ENCODE measurements at places on chromosomes 1 and 21.
A peak's percentile ranks its signal among the peaks of the same experiment; 100 is the strongest.

- no peaks in the 10 kb centered on the region for H3K36me3 ChIP-seq
- peaks cover 20% of the 10 kb centered on the region for H3K27me3 ChIP-seq
- no peak overlapping the region for H3K27ac ChIP-seq
- H3K4me3 ChIP-seq, result peak overlapping the region; percentile 88
- DNase-seq, result peak; percentile 59
- H3K4me1 ChIP-seq, result peaks cover 58% of the 10 kb centered on the region
Measured at GRCh38 chr1:225882694-225883615, 775 bp upstream of the TMEM63A start.

- no peak overlapping the region for H3K4me3 ChIP-seq
- no peaks in the 10 kb centered on the region for H3K36me3 ChIP-seq
- no peak for DNase-seq
- H3K27ac ChIP-seq, result peak overlapping the region; percentile 50
- H3K4me1 ChIP-seq, result peaks cover 18% of the 10 kb centered on the region
Measured at GRCh38 chr1:233034836-233035235, 84.4 kb downstream of the NTPCR start.

DNA sequence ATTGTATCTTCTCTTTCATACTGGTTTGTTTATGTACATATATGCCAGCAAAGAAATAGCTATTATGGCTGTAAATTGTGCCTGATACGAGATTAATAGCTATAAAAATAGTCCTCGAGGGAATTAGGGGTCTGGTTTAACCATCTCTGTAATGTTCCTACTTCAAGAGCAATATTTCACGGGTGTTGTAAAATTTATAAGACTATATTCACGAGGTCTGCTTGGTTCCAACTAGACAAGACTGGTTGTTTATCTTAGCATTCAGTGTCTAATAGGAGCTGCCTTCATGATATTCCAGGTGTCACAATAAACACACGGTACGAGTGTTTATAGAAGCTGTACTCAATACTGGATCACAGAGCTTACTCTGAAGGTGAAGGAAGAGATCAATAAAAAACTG lies 389.9 kb downstream of the SIPA1L2 start:
- peaks cover 22% of the 10 kb centered on the region for H3K4me1 ChIP-seq
- H3K27me3 ChIP-seq, result peaks cover 4% of the 10 kb centered on the region
- no peak for DNase-seq
- no peak overlapping the region for H3K4me3 ChIP-seq

DNA sequence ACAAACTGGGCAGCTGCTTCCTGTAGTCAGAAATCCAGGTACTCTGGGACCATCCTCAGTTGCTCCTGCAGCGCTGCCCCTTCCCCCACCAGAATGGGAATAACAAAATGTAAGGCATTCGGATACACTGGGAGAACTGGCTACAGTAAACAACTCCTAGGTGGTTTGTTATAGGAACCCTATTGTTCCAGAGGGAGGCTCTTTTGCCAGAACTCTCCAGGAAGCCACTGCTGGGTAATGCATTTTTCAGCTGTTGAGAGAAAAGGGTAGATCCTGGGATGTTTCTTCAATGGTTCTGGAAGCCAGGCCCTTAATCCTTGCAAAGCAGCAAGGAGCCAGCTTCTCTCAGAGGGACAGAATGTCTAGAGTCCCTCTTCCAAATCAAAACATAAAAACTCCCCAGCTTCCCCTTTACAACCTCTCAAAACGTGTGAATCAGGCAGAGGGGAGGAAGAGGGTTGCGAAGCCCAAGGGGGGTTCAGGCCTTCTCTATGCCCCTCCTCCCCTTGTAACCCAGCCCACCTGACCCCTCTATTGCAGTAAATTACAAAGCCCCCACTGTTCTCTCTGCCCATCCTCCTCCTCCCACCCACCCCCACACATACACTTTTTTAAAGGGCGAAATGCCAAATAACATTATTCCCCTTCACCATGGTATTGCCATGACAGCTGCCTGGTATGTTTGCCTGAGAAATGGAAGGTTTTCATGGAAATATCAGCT lies 29.1 kb downstream of the PLPP3 start:
- DNase-seq, result no peak
- H3K27me3 ChIP-seq, result no peaks in the 10 kb centered on the region
- H3K36me3 ChIP-seq, result peaks cover 10% of the 10 kb centered on the region
- peaks cover 61% of the 10 kb centered on the region for H3K4me1 ChIP-seq

DNA sequence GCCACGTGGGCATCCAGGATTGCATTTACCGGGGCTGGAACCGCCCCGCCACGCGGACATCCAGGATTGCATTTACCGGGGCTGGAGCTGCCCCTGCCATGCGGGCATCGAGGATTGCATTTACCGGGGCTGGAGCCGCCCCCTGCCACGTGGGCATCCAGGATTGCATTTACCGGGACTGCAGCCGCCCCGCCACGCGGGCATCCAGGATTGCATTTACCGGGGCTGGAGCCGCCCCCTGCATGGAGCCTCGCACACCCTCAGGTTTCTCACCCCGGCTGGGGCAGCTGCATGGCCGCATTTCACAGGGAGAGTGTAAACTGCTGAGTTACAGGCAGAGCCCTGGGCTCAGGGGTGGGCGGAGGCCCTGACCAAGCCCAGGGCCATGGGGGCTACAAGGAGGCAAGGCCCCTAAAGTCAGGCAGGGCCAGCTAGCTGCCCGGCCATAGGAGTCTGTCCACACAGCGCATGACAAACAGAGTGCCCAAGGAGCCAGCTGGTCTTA lies 166.8 kb upstream of the ARHGEF16 start:
- no peaks in the 10 kb centered on the region for H3K36me3 ChIP-seq
- no peak overlapping the region for H3K4me3 ChIP-seq
- peaks cover 15% of the 10 kb centered on the region for H3K4me1 ChIP-seq
- no peak overlapping the region for H3K27ac ChIP-seq

DNA sequence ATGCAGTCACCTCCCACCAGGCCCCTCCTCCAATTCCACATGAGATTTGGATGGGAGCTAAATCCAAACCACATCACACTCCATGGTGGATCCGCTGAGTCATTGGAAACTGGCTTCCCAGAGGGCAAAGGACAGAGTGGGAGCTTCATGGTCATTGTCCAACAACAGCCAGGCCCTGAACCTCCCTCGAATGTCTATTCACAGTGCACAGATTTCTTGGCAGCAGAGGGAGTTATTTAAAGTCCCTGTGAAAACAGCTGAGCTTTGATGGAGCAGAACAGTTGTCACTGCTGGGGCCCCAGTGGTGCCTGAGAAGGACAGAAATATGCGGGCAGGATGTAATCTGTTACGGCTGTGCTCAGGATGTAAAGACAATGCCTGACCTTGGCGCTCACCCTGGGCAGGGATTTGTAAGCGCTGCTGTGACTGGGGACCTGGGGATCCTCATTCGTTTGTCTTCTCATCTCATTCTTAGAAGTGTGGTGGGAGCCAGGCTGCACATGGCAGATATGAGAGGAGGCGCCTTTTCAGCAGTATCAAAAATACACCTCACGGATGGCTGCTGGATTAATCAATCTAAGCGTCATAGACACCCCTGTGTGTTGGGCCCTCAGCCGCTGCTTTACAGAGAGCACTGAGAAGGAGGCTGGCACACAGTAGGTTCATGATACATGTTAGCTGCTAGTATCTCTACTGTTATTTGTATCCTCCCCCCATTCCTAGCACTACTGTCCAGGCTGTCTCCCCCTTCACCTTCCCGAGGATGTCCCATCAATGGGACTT lies 439.4 kb downstream of the PTPRU start:
- H3K4me3 ChIP-seq, result no peak overlapping the region
- peak overlapping the region; percentile 49 for H3K27ac ChIP-seq
- no peak for DNase-seq
- peaks cover 4% of the 10 kb centered on the region for H3K27me3 ChIP-seq
- H3K36me3 ChIP-seq, result no peaks in the 10 kb centered on the region
- peaks cover 59% of the 10 kb centered on the region for H3K4me1 ChIP-seq

DNA sequence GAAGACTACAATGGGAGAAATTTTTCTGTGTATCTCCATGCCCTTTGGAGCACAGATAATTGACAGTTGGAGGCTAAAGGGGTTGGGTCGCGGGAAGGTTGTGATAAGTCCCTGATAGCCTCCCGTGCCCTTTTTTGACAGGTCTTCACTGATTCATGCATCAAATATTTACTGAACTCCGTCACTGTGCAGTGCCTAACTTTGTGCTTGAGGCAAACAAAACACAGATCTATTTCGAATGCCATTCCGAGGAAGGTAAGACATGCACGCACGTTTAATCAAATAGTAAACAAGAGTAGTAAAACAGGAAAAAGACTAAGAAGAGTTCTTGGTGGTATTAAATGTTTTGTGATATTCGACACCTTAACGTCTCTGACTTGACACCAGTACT lies 494 bp upstream of the PIP5K1A start:
- no peak for DNase-seq
- H3K27me3 ChIP-seq, result peaks cover 20% of the 10 kb centered on the region
- peaks cover 43% of the 10 kb centered on the region for H3K4me1 ChIP-seq
- H3K27ac ChIP-seq, result peak overlapping the region; percentile 44

GRCh38 chr1:186799689-186800054 lies 29.1 kb upstream of the PLA2G4A start:
- no peaks in the 10 kb centered on the region for H3K4me1 ChIP-seq
- H3K36me3 ChIP-seq, result no peaks in the 10 kb centered on the region
- H3K4me3 ChIP-seq, result no peak overlapping the region
- H3K27me3 ChIP-seq, result peaks cover 4% of the 10 kb centered on the region
- H3K27ac ChIP-seq, result no peak overlapping the region

- no peak overlapping the region for H3K4me3 ChIP-seq
- H3K27me3 ChIP-seq, result peaks cover 9% of the 10 kb centered on the region
- no peaks in the 10 kb centered on the region for H3K36me3 ChIP-seq
- DNase-seq, result peak; percentile 95
- H3K4me1 ChIP-seq, result peaks cover 39% of the 10 kb centered on the region
Measured at GRCh38 chr21:43810505-43811261, 21.3 kb downstream of the RRP1 start.

GRCh38 chr1:194795917-194796593 lies 1609.6 kb upstream of the B3GALT2 start:
- no peak overlapping the region for H3K27ac ChIP-seq
- DNase-seq, result no peak
- H3K4me3 ChIP-seq, result no peak overlapping the region
- no peaks in the 10 kb centered on the region for H3K27me3 ChIP-seq
- H3K4me1 ChIP-seq, result no peaks in the 10 kb centered on the region
- H3K36me3 ChIP-seq, result no peaks in the 10 kb centered on the region

- no peak overlapping the region for H3K27ac ChIP-seq
- H3K36me3 ChIP-seq, result peaks cover 5% of the 10 kb centered on the region
- H3K4me1 ChIP-seq, result peaks cover 50% of the 10 kb centered on the region
- DNase-seq, result no peak
- H3K4me3 ChIP-seq, result peak overlapping the region; percentile 61
Measured at GRCh38 chr21:45022348-45022675, 52.1 kb upstream of the ADARB1 start.

DNA sequence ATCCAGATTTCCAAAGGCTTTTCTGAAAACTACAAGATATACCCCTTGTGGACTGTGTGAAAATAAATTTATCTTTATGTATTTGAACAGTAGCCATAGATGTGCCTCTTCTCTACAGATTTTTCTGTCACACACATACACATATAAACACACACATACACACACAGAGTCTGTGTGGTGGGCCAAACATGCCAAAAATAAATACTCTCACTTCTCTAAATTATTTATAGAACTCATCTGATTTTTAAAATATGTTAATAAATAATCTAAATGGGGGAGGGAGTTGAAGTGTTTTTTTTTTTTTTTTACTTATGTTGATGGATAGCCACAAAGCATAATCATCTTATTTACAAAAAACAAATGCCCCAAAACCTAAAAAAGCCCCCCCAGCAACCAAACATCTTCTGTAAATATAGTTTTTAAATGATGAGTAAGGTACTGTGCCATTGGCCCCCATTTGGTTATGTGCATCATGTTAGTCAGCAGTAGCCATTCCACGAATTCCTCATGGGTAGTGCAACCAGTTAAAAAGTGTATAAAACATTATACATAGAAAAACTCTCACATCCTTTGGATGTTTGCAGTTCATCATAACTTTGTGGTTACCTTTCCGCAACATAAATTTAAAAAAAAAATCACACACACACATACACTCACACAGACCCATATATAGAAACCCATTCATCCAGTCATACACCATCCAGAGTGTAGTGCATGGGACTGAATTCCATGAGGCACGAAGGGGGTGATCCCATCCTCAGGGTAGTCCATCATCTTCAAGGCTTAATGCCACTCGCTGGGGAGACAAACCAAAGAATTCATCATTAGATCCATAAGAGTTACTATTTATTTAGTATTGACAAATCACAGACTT lies 8.2 kb upstream of the MAGOH start:
- no peaks in the 10 kb centered on the region for H3K27me3 ChIP-seq
- peak overlapping the region; percentile 18 for H3K27ac ChIP-seq
- no peak for DNase-seq
- H3K4me1 ChIP-seq, result peaks cover 6% of the 10 kb centered on the region
- H3K4me3 ChIP-seq, result no peak overlapping the region
- peaks cover 22% of the 10 kb centered on the region for H3K36me3 ChIP-seq

DNA sequence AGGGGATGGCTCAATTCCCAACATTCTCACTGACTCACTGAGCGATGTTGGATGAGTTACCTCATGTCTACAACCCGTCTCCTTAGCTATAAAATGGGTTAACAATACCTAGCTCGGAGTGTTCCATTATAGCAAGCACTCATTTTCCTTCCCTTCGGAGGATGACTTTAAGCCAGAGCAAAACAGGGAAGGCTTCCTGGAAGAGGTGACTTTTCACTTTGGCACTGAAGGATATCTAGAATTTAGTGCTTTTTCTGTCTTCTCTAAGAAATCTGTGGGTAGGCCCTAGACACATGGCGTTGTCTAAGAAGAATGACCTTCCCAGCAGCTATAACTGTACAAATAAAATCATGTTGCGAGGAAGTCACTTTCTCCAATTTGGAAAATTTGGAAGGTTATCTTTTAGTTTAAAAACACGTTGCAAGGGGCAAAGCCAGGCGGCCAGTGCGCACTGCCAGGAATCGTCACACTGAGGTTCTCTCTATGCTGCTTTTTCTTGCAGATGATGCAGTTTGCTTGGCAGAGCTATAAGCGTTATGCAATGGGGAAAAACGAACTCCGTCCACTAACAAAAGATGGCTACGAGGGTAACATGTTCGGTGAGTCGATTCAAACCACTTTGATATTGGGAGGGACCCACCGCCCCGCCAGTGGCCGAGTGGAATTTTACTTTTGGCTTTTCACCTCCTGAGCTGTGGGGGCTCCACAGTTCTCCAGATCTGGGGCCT lies 69.5 kb downstream of the MAN1C1 start:
- H3K36me3 ChIP-seq, result no peaks in the 10 kb centered on the region
- H3K27ac ChIP-seq, result no peak overlapping the region
- H3K4me1 ChIP-seq, result no peaks in the 10 kb centered on the region
- no peak overlapping the region for H3K4me3 ChIP-seq
- no peak for DNase-seq
- peaks cover 44% of the 10 kb centered on the region for H3K27me3 ChIP-seq

DNA sequence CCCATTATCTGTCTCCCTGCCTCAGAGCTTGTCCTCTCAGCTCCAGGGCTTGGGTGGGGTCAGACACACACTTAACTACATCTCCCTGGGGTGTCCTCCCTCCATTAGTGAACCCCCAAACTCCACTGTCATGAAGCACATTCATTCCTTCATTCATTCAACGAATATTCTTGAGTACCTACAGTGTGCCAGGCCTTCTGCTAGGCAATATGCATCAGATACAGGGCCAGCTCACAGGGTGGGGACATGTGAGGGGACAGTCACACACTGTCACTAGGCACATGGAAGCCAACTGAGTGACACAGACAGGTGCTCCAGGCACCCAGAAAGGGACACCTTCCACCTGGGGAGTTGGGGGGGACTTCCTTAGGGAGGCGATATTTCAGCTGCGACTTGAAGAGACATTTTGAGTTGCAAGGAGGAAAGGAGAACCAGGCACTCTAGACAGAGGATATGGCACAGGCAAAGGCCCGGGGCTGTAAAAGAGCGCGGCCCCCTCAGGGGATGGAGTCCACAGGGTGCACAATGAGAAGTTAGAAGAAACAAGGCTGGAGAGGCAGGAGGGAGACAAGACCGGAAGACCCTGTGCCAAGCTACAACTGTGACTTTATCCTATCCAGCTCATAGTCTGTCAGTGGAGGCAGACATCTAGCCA lies 8.7 kb upstream of the S100A8 start:
- no peak overlapping the region for H3K27ac ChIP-seq
- no peaks in the 10 kb centered on the region for H3K4me1 ChIP-seq
- H3K4me3 ChIP-seq, result no peak overlapping the region
- H3K27me3 ChIP-seq, result peaks cover 13% of the 10 kb centered on the region
